T-cell (primary cell): ENCODE measurements at places on chromosomes 3 and 15. TPM values are rescaled to one million over a fixed set of nuclear protein-coding genes. Genes with fewer than 3 reads are reported as not detected.

HESX1 gene
- not detected for total RNA-seq

VGLL3 gene
- total RNA-seq = not detected

GABRR3 gene
- not detected for total RNA-seq

TGM5 gene
- total RNA-seq = not detected

TTLL13 gene
- 1.7 TPM for total RNA-seq

SERPINI1 gene
- 2.9 TPM for total RNA-seq

SCN11A gene
- total RNA-seq = 0.23 TPM

SLC6A20 gene
- total RNA-seq = not detected

RETNLB gene
- not detected for total RNA-seq

PCYT1A gene
- 87.9 TPM for total RNA-seq

TRH gene
- total RNA-seq = not detected

SNTN gene
- total RNA-seq = not detected

GOLGA6L4 gene
- 2.9 TPM for total RNA-seq

LINGO1 gene
- 0.19 TPM for total RNA-seq

ADCY5 gene
- not detected for total RNA-seq
